SHP77 treated with DMSO at 0.1 percent for 48 hours (cell line): ENCODE measurements at places on chromosomes 2 and 18.

DNA sequence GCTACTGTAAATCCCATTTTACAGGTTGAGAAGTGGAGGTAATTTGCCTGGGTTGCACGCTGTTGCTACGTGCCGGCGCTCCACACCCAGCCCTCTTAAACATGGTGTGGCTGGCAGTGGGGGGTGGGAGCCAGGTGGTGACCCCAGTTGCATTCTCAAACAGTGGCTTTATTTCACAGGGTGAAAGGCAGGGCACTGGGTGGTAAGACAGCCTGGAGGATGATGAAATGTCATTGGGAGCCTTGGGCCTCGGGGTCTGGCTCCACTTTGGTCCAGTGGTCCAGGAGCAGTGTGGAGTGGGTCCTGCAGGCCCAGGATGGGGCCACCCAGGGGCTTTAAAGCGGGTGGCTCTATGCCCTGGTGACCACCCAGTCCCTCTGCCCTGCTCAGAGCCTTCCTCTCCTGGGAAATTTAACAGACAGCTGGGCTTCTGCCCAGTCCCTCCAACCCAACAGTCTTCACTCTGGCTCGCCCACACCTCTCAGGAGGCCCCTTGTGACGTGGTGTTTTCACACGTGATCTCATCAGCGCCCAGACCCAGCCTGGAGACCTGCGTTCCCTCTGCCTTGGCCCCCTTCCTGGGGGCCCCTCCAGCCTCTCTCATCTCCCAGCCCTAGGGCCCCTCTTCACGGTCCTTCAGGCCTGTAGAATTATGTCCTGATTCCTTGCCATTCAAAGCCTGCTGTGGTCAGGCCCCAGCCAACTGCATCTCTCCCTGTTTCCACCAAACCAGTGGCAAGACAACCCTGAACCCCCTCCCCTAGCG is 92.5 kb downstream of the INHBB start:
- no peak for DNase-seq

- DNase-seq, result no peak
Observed at GRCh38 chr2:39304729-39305128, 61.0 kb upstream of the CDKL4 start.

DNA sequence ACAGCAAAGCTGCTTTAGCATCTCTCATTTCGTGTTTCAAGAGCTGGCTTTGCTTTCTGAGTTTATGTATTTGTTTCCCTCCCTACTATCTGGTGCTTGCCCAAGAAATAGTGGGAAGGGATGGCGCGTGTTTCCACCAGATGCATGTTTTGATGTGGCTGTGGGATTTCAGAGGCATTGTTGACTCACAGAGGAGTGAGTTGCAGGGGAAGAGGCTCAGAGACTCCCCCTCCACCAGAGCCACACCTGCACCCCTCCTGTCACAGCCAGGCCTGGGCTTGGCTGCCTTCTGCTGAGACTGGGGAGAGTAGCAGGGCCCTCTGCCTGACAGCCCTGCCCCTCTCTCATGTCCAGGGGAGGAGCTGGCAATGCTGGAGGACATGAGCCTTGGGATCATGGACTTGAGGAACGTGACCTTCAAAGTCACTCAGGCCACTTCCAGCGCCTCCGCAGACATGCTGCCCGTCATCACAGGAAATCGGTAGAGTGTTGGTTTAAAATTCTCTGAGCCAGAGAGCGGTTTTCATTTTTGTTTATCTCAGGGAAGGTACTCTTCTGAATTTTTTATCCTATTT is 42.9 kb downstream of the COA5 start:
- DNase-seq, result no peak

DNA sequence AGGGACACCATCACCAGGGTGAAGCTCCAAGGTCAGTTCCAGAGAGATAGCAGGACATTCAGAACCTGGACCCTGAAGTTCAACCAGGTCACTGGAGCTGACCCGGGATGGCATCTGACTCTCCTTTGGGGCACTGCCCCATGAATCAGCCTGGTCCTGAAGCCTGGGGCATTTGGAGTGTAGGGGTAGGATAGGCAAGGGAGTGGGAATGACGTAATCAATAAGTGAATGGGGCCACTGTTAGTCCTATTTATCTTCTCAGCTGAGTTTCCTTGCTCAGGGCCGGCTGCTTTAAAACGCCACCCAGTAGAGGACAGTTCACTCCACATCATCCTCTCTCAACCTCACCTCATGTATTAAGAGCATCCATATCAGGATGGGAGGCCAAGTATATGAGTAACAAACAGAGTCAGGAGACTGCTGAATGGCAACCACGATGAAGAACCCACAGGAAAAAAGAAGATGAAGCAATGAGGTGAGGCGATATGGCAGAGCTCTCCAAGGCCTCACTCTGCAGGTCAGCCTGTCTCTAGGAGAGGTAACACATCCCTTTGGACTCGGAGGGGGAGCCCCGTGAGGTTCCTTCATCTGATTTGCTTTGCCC is 1.8 kb upstream of the RFX8 start:
- DNase-seq, result no peak

GRCh38 chr2:23388294-23388693 is 3.3 kb downstream of the KLHL29 start:
- no peak for DNase-seq

DNA sequence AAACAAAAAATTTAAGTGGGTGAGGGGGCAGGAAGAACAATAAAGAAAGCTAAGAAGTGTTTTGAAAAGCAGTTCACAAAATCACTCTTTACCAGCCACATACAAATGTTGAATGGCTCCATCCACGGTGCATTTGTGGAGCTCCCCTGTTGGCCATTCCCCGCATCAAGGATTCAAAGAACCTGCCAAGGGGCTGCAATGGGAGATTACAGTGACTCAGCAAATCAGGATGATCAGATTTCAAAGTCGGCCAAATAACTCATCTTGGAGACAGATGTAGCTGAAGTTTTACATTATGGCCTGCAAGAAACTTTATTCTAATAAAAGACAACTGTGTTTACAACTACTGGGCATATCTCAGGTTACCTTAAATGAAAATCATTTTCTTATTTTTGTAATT is 26.9 kb downstream of the COL4A3 start:
- DNase-seq, result no peak

- no peak for DNase-seq
Observed at GRCh38 chr2:102355526-102356380, at the start of gene IL18R1. Gene IL18R1 (plus strand): TSS chr2:102355796. CDS start chr2:102362661, 6,865 bp downstream.

- no peak for DNase-seq
Observed at GRCh38 chr2:235218486-235218907, 266.7 kb downstream of the SH3BP4 start.

GRCh38 chr2:29227935-29228675 is 112.9 kb downstream of the CLIP4 start:
- DNase-seq, result no peak

DNA sequence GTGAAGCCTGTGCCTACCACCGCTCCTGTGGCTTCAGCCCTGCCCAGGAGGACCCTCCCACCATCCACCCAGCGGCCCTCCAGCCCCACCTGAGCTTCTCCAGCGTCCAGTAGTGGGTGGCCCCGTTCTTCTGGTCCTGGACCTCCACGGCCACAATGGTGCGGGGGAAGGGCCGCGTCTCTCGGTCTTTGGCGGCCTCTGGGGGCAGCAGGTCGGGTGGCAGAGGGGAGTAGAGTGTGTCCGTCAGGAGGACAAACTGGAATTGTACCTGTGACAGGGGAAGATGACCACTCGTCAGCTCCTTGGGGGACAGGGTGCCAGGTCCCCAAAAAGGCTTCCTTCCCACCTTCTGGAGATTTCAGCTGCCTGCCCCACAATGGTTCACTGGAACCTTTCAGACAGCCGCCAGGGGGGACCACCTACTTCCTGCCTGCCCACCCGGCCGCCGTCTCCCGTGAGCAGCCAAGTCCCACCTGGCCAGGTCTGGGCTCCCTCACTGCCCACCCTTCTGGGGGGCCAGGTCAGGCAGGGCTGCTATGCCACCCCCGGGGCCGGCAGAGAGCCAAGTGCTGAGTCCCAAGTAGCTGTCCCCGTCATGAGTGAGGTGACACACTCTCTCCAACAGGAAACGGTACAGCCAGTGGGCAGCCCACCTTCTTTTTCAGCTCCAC is 59.3 kb downstream of the KIF1A start:
- no peak for DNase-seq

DNA sequence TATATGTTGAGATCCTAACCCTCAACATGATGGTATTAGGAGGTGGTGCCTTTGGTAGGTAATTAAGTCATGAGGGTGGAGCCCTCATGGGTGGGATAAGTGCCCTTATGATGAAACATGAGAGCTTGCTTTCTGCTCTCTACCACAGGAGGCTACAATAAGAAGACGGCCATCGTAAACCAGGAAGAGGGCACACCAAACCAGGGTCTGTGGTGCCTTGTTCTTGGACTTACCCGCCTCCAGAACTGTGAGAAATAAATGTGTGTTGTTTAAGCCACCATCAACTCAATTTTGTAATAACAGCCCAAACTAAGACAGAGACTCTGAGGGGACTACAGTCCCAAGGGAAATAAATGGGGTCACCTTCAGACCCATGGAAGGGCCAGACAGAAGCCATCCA is 52.3 kb downstream of the IRS1 start:
- DNase-seq, result no peak

GRCh38 chr2:64644458-64645382 is 9.0 kb downstream of the SERTAD2 start:
- peak; percentile 61 for DNase-seq

DNA sequence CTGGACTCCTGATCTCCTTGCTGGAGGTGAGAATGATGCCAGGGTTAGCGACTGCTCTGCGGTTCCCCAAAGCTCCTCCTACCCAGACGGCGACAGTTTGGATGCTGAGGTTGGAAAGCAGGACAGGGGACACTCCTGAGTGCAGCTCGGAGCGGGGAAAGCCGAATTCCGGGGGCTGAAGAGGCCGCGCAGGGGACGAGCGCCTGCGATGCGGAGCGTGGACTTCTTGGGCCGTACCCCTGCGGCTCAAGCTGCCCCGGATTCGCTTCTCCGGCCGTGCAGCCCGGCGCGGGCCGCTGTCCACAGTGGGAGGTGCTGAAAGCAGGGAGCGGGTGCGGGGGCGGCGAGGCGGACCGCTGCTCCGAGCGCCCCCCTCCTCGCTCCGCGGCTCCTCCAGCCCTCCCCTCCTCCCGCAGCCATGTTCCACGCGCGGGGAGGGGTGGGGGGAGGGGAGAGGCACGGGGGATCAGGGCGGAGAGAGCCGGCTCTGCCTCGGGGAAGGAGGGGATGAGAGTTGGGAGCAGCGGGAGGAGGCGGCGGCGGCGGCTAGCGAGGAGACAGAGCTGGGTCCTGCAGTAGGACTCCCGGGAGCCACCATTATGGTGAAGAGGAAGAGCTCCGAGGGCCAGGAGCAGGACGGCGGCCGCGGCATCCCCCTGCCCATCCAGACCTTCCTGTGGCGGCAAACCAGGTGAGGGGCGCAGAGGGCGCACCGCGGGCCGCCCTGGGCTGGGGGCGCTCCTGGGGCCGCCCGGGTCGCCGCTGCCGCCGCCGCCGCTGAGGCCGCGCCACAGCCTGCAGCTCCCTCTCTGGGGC is at the start of gene UNC80:
UNC80 (plus strand) TSS at position 359 of the 816 bp plus-strand sequence; CDS start at position 600, 241 bp downstream.
- peak; percentile 37 for DNase-seq

DNA sequence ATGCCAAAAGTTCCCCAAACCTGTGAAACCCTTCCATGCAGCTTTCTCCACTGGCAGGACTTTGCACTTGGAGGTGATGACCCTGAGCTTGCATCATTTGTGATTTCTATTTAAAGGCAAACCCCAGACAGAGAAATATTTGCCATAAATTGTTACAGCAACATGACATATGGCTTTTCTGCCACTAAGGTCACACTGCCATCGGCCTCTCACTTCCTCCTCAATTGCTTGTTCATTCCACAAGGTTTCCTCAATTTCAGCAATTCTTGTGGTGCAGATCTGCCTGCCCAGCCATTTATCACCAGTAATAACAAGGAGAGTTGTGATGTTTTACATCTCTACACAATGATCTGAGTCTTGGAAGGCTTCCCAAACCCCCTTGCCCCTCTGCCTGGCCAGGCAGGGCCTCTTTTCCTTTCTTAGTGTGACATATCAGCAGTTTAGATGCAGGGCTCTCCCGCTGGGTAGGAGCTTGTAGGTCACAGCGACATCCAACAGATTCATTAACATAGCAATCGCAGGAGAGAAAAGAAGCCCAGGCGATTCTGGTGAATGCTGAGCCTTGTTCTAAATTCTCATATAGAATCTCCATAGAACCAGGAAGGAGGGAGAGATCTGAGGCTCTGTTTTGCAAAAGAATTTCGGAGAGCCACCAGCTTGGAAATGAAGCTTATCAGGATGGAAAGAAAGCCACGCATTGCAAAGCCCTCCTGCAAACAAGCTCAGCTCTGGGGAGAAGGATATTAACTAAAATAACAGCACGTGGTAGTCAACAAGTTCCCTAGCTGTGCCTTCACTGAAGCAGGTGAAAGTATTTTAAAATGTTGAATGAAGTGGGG is 46.7 kb upstream of the ITGA6 start:
- DNase-seq, result no peak

GRCh38 chr2:4782647-4783046 is 909.5 kb upstream of the SOX11 start:
- no peak for DNase-seq

- DNase-seq, result no peak
Observed at GRCh38 chr2:211652327-211652726, 886.3 kb downstream of the ERBB4 start.

DNA sequence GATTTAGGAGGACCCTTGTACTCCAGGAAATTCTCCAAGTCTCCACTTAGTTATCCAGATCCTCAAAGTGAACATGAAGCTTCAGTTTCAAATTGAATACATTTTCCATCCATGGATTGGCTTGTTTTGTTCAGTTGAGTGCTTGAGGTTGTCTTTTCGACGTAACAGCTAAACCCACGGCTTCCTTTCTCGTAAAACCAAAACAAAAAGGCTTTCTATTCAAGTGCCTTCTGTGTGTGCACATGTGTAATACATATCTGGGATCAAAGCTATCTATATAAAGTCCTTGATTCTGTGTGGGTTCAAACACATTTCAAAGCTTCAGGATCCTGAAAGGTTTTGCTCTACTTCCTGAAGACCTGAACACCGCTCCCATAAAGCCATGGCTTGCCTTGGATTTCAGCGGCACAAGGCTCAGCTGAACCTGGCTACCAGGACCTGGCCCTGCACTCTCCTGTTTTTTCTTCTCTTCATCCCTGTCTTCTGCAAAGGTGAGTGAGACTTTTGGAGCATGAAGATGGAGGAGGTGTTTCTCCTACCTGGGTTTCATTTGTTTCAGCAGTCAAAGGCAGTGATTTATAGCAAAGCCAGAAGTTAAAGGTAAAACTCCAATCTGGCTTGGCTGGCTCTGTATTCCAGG is at the start of gene CTLA4:
CTLA4 (plus strand) TSS at position 211 of the 640 bp plus-strand sequence; CDS start at position 383, 172 bp downstream.
- DNase-seq, result no peak

DNA sequence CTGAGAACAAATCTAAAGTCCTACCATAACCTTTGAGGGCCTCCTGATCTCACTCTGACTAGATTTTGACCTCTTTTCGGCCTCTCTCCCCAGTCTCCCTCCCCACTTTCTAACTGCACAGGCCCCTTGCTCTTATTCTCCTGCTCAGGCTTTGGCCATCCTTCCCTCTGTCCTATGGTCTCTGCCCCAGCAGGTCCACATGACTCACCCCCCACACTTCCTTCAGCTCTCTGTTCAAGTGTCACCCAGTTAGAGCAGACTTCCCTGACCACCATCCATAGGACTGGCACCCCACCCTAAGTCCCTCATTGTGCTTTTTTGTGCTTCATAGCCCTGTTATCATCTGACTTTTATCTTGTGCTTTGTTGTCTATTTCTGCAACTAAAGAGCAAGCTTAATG is 41.2 kb upstream of the NT5C1B start:
- no peak for DNase-seq

GRCh38 chr18:35862119-35862640 is 110.3 kb upstream of the RMP24 start:
- no peak for DNase-seq
